T-helper 9 cell (primary cell): ENCODE measurements at places on chromosomes 2 and 18.

DNA sequence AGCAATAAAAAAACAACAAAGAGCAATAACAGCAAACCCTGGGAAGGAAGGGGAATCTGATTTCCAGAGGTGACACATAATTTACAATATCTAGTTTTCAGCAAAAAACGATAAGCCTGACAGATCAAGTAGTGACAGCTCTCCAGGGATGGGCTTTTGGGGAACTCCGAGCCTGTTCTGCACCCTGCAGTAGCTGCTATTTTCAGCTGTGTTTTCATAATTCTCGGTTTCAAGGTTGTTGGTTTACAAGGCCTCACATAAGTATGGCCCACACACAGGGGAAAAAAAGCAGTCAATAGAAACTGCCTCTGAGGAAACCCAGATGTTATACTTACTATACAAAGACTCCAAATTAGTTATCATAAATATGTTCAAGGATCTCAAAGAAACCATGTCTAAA is 67.7 kb upstream of the CTLA4 start:
- DNase-seq = no peak

GRCh38 chr18:25915907-25916306 is 174.5 kb downstream of the SS18 start:
- DNase-seq = no peak

GRCh38 chr2:33577668-33578067 is 21.4 kb downstream of the FAM98A start:
- no peak for DNase-seq

GRCh38 chr2:84647267-84647666 is 131.0 kb downstream of the DNAH6 start:
- DNase-seq = no peak

DNA sequence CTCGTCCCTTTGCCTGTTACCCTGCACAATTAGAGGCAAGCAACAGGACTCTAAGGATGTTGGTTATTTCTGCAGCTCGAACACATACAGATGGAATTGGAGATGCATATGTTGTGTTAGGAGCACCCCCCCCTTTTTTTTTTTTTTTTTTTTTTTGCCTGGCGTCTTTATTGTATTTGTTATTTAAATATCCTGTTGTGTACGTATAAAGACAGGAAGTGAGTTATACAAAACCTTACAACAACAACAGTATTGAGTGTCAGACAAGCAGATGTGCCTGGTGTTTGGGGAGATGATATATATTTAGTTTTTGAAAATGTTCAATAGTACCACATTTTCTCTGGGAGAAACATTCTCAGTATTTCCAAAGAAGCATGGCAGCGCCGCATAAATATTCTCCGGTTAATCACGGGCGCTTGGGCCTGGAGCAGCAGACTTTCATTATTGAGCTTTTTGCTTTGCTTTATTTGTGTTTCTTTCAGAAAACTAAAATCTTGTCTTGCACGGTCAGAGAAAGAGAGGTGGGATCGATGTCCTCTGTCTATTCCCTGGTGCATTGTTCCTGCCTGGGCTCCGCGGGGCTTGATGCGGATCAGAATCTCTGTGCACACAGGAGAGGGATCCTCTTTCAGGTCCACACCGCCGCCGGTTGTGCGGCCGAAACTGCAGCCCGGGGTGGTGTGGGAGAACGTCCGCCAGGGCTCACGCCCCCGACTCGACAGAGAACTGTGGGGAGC is 23.2 kb upstream of the ZNF516 start:
- DNase-seq = no peak

- DNase-seq = no peak
These were observed 71.0 kb upstream of the THUMPD2 start for GRCh38 chr2:39849982-39850526.
